ENCODE measurements at places on chromosomes 6 and 20. TPM values are rescaled to one million over a fixed set of nuclear protein-coding genes. Genes with fewer than 3 reads are reported as not detected.

PLA2G7 gene
- total RNA-seq, result not detected

SPATS1 gene
- total RNA-seq, result not detected

CLPSL2 gene
- not detected for total RNA-seq

DZANK1 gene
- total RNA-seq, result 1.1 TPM

AP5S1 gene
- 37.0 TPM for total RNA-seq

C4A gene
- total RNA-seq, result 6.8 TPM

PHACTR1 gene
- 9.7 TPM for total RNA-seq

SPEF1 gene
- not detected for total RNA-seq

SCAF8 gene
- total RNA-seq, result 58.3 TPM

PDYN gene
- not detected for total RNA-seq

NSFL1C gene
- total RNA-seq, result 30.2 TPM

KCNB1 gene
- total RNA-seq, result 0.24 TPM

CCN5 gene
- 59.2 TPM for total RNA-seq

COL12A1 gene
- 1,804 TPM for total RNA-seq

DLL1 gene
- total RNA-seq, result 0.32 TPM

LZTS3 gene
- 6.8 TPM for total RNA-seq

CRISP2 gene
- total RNA-seq, result not detected

SLA2 gene
- total RNA-seq, result under 0.01 TPM

SLC52A3 gene
- total RNA-seq, result not detected

SIRPD gene
- total RNA-seq, result not detected

TMEM244 gene
- not detected for total RNA-seq

TFAP2D gene
- total RNA-seq, result not detected

SLC26A8 gene
- total RNA-seq, result not detected

MLN gene
- not detected for total RNA-seq

PTCHD4 gene
- 4.7 TPM for total RNA-seq

ATP9A gene
- 39.4 TPM for total RNA-seq

TFAP2B gene
- total RNA-seq, result not detected

All from hair follicle dermal papilla cell (primary cell).